Activated CD4-positive, alpha-beta T cell treated with anti-CD3 and anti-CD28 coated beads, Interleukin-2, Interleukin-4, amounts not matched to agents 100 ng/mL and 50 ng/mL, durations not matched to agents 16 hours and 8 hours (primary cell): ENCODE measurements at places on chromosomes 1 and 21.

DNA sequence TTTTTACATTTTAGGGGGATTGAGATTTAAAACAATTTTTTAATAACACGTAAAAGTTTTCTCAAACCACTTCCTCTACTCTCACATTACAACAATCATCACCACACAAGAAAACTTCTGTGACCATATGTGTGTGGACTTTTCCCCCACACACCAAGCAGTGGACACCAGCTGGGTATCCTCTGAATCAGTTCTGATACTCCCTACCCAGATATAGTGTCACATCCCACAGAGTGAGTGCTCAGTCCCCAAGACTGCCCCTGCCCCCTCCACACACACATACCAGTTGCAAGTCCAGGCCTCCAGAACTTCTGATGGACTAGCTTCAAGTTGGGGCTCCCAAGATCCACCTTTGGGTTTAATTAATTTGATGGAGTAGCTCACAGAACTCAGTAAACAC, 53.3 kb upstream of the QSOX1 start:
- DNase-seq = no peak

DNA sequence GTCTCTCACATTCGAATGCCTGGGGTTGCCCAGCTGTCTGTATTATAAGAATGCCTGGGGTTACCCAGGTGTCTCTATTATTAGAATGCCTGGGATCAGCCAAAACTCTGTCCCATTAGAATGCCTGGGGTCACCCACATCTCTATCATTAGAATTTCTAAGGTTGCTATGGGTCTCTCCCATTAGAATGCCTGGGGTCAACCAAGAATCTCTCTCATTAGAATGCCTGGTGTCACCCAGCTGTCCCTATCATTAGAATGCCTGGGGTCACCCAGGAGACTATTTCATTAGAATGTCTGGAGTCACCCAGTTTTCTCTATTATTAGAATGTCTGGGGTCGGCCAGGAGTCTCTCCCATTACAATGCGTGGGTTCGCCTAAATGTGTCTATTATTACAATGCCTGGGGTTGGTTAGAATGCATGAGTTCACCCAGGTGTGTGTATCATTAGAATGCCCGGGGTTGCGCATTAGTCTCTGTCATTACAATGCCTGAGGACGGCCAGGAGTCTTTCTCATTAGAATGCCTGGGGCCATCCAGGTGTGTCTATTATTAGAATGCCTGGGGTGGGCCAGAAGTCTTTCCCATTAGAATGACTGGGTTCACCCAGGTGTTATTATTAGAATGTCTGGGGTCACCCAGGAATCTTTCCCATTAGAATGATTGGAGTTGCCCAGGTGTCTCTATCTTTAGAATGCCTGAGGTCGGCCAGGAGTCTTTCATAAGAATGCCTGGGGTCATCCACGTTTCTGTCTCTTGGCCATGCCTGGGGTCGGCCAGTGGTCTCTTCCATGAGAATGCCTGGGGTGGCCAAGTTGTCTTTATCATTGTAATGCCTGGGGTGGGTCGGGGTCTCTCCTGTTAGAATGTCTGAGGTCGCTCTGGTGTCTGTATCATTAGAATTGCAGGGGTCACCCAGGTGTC, 59.6 kb downstream of the RNF187 start:
- no peak for DNase-seq

- DNase-seq = no peak
Measured at GRCh38 chr1:155933591-155934096, 569 bp downstream of the KHDC4 start.

GRCh38 chr21:44053567-44053966, 41.5 kb downstream of the TRAPPC10 start:
- DNase-seq = no peak

DNA sequence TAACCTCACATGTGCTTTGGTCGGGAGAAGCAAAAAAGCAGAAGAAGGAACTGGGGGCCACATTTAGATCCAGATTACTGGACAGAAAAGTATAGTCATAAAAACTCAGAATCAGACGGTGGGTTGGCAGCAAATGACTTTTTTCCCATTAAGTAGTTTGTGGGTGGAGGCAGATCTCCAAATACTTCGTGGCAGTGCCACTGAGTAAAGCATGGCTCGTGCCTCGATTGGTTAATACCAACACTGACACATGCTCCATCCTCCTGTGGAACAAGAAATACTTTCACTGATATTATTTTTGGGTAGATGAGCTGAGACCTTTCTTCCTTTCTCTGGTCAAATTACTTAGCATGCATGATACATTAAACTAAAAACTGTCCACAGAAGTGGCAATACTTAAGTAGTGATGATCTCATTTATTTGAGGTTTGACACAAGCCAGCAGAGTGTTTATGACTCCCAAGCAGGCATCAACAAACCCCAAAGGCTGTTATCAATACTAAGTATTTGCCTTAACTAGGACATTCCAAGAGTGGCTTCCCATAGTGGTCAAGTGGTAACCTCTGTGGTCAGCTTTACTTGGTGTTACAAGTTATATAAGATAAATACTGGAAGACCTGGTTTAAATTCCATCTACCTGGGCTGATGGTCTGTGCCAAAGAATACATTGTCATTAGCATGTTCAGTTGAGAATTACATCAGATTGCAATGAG, 500.0 kb upstream of the RUNX1 start:
- no peak for DNase-seq

DNA sequence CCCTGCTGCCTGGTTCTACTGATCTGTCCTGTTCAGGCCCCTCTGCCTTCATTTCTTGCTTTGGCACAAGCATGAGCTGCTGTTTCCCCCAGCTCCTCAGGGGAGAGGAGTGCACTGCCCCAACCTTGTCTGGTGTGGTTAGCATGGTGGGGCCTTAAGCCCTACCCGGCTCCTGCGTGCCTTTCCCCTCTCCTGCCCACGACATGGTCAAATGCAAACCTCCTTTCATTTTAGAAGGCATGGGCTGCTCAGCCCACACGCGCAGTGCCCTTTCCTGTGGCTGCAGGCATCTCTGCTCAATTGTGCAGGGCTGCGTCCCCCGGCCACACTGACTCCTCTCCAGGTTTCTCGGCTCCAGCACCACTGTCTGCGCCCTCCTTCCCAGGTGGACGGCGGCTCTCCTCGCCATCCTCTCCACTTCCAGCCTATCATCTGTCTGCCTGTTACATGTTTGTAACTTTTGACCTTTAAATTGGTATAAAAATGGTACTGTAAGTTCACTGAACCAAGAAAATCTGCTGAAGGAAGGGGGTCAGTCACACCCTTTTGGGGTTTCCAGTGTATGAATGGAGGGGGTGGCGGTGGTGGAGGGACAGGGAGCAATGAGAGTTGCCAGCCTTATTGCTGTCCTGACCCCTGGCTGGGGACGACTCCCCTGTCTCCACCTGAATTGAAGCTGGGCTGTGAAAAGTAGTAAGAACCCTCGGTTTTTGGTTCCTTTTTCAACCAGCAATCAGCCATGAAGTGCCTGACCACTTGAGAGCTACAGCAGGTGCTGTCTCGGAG, 5.1 kb downstream of the PDE9A start:
- no peak for DNase-seq

GRCh38 chr21:41900401-41900800, 21.3 kb upstream of the PRDM15 start:
- DNase-seq = no peak

DNA sequence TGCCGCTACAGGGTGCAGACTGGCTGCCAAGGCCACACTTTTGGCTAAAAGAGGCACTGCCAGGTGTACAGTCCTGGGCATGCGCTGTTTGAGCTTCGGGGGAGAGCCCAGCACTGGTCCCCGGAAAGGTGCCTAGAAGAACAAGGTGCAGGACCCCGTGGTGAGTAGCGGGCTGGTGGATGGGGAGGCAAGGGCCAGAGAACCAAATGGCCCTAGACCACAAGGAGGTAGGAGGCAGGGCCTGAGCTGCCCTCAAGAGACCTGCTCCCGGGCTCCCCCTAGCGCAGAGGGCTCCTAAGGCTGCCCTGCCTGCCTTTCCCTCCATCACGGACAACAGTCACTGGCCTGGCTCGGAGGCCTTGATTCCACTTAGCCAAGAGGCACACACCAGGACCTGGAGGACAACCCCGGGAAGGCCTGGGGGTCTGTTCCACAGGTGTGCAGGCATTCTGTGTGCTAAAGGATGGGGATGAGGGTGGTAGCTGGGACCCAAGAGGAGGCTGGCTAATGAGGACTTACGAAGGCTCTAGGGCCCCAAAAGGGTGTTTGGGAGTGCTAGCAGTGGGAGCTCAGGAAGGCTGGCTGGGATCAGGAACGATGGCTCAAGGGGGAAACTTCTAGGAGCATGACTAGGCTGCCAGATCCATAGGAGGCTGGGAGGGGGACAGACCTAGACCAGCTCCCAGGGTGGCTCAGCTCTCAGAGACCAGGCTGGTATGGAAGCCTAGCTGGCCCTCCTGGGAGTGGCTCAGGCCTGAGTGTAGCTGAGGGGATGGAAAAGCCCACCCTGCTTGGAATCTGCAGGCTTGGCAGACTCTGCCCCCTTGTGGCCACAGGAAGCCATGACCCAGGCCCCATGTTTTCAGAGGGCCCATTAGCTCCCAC, 742 bp downstream of the ARTN start:
- peak; percentile 61 for DNase-seq

GRCh38 chr1:244395965-244396364, 55.7 kb downstream of the ADSS2 start:
- no peak for DNase-seq

DNA sequence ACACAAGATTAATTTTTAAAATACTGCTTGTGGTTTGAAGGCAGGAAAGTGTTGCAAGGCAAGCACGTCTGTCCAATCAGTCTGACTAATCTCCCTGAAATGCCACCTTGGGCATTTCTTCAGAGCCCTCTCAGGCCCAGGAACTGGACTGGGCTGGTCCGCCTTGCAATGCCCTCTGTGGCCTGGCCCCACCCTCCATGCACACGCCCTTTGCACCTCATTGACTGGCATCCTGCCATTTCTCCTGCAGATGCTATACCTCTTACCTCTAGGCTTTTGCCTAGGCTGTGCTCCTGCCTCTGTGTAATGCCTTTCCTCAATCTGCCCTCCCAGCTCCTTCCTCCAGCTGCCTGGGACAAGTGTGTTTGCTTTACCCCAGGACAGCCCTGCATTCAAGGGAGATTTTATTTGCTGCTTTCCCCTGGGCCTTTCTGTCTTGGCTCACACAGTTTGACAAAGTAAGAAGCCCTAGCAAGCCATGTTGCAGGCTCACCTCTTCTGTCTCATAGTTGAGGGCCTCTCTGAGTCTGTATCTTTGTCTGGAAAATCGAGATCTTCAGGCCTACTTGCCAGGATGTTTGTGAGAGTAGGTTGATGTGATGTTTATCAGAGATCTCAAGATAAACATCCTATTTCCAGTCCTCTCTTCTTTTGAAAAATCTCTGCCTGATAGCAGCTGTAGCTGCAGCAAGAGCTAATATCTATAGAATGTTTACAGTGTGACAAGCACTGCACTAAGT, 149.2 kb upstream of the JUN start:
- DNase-seq = no peak

DNA sequence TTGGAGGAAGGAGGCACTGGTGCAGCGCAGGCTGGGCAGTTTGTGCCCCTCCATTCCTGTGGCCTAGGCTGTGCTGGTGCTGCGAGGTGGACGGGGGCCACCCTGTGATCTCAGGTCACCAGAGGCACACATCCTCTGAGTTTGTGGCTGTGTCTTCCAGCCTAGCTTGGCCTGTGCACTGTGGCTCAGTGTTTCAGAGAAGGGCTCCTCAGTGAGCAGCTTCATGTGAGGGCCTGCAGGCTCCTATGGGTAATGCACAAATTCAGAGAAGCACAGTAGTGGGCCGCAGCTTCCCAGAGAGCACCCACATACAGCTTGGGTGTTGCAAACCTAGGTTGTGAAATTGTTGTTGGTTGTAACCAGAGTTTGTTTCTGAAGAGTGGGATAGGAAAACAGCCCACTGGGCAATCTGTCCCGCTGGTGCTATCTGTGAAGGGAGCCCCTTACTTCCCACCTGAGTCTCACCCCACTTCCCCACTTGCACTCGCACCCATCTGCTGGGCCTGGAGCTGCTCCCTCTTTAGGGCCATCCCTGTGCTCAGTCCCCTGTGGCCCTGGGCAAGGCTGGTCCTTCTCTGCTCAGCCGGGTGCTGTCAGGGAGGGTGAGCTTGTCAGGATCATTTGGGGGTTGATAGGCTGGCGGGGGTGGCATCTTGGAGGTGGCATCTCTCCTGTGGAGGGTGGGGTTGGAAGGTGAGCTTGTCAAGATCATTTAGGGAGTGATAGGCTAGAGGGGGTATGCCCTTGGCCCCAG, 30.2 kb downstream of the SNAP47 start:
- no peak for DNase-seq

DNA sequence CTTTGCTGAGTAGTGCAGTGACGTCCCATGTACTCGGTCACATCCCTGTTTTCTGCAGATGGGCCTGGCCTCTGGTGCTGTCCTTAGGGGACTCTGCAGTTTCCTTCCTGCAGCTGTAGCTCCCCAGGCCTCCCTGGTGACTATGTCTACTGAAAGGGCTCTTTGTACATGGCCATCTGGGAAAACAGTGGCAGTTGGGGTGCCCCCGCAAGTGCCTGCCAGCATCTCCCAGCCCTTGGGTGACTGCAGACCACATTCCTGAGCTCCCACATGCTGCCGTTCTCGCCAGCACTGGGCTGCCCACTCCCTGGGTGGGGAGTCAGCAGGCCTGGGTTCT, 37.5 kb upstream of the KCNA10 start:
- DNase-seq = no peak
